Immature natural killer cell (primary cell): ENCODE measurements at places on chromosomes 4 and X.

- no peak for DNase-seq
Measured at GRCh38 chrX:24357106-24357505, 3.3 kb upstream of the SUPT20HL1 start.

- no peak for DNase-seq
Measured at GRCh38 chrX:39826813-39827543, 270.8 kb downstream of the BCOR start.

DNA sequence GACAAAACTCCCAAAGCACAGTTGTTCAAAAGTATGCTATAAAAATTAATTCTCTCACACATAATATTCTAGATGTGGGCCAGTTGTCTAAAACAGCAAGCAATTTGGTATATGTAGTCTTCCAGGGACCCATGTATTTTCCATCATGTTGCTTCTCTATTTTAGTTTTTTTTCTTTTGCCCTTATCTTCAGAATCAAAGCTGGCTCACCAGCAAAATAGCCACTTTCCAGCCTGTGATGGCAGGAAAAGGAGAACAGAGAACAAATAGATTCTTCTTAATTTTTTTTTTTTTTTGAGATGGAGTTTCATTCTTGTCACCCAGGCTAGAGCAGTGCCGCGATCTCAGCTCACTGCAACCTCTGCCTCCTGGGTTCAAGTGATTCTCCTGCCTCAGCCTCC lies 680.8 kb upstream of the TENM3 start:
- no peak for DNase-seq

GRCh38 chr4:183347566-183347965 lies 25.3 kb upstream of the CLDN24 start:
- DNase-seq, result no peak

DNA sequence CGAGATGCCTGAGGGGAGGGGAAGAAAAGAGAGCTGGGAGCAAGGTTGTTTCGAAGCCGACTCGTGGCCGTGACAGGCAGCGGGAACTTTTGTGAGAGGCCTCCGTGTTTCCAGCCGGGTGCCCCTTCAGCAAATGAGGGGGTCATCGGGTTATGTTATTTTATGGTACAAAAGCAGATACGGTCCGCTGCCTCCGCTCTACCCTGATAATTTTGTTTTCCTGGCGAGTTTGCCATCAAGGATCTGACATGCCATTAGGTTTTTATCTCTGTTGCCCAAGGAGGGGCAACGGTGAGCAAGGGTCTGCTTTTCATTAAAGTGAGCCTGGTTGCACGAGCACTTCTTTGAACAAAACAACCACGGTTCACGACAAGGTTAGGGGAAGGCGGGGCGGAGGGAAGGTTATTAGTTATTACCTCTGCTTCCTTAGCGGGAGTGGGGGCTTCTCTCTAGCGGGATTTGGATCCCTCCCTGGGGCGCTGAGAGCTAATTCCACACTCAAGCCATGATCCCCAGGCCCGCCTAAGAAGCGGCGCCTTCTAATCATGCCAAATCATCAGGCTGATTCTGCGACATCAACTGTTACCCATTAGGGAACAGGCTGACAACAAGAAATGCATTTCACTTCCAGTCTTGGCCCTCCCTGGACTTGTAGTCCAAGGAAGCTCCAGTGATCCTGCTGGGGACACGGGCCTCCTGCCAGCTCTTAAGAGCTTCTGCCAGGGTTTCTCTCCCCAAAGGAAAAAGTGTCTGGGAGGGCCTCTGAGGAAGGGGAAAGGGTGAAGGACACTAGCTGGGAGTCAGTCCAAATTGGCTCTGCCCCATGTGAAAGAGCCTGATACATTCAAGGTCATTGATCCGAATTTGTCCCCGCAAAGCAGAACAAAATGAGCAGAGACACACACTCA lies 617.7 kb downstream of the MID1IP1 start:
- no peak for DNase-seq

DNA sequence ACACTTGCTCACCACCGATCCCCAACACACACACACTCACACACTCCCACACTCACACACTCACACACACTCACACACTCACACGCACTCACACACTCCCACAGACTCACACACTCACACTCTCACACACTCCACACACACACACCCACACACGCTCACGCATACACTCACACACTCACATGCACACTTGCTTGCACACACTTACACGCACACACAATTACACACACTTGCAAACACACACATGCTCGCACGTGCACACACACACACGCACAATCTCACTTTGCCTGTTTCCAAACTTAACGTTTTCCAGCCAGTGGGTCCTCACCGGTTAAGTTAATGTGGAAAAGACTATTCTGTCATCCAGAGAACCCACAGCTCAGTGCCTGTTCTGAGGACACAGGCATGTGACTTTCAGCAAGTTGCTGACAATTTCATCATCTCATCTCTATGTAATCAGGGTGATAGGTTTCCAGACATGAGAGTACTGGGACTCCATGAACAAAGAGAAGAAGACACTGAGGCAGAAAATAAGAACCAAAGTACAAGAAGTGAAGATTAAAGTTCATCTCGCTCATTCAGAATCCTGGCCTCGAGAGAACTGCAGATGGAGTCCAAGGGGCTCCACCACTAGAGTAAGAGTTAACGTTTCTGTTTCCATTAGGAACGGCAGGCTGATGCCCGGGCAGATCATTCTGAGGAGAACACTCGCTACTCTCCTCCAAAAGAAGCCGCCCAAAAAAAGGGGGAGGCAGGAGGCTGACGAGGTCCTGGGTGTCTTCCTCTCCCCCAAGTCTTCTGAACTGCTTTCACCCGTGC lies 153.2 kb upstream of the FRG1 start:
- no peak for DNase-seq

DNA sequence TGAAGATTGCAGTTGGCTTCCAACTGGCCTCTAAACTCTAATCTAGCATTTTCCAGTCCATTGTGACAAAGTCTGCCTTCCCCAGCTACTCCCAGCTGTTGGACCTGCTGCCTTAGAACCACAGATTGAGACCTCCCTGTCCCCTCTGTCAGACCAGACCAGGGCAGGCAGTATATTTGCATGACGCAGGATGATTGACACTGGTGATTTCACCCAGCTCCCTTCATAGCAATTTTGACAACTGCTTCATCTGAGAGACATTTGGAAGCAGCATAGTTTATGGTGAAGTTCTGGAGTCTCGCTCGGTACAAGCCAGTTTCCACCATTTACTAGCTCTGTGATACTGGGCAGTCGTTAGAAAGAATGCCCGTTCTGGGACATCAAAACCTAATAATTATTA lies 2.5 kb downstream of the CYP4V2 start:
- DNase-seq, result no peak

DNA sequence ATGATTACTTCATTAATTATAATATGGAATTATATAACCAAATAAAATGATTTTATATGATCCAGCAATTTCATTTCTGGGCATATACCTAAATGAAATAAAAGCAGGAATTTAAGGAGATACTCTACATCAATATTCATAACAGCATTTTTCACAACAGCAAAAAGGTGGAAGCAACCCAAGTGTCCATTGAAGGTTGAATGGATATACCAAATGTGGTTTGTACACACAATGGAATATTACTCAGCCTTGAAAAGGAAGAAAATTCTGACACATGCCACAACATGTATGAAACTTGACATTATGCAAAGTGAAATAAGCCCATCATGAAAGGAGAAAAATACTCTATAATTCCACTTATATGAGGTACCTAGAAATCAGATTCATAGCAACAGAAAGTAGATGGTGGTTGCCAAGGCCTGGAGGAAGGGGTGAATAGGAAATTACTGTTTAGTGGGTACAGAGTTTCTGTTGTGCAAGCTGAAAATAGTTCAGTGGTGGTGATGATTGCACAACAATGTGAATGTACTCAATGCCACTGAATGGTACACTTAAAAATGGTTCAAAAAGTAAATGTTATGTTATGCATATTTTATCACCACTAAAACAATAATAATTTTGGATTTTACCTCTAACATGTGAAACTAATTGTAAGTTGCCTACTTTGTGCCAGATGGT lies 471.5 kb downstream of the SPRY1 start:
- no peak for DNase-seq

- no peak for DNase-seq
Measured at GRCh38 chr4:110032603-110033002, 119.9 kb downstream of the EGF start.

DNA sequence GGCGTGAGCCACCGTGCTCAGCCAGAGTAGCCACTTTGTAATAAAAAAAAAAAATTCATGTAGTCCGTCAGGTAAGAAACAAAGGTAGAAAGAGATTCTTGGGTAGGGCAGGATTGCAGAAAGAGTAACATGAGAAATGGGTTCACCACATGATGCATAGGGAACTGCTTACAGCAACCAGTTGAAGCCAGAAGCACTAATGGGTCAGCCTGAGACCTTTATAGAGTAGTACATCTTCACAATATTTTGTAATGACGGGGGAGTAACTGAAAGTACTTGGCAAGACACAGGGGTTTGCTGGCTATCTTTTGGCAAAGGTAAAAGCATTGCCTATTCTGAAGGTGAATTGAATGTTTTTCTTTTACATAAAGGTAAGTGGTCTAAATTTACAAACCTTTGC lies 29.1 kb downstream of the FAM193A start:
- DNase-seq, result no peak

GRCh38 chrX:128739539-128739938 lies 687.3 kb upstream of the ACTRT1 start:
- DNase-seq, result no peak

DNA sequence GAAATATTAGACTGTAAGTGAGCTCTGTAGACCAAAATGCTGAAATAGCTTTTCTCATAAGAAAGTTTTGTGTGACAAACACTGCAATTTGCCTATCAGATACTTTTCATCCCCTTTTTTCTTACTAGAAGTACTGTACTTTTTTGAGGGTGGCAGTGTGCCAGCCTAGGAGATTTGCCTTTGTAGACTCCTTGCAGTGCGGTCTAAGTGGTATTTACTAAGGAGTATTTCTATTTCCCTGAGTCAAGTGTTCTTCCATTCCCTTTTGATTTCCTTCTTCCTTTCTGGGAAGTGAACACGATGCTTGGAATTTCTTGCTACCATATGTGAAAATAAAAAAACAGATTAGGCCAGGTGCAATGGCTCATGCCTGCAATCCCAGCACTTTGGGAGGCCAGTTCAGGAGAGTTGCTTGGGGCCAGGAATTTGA lies 34.6 kb downstream of the PDLIM5 start:
- no peak for DNase-seq

DNA sequence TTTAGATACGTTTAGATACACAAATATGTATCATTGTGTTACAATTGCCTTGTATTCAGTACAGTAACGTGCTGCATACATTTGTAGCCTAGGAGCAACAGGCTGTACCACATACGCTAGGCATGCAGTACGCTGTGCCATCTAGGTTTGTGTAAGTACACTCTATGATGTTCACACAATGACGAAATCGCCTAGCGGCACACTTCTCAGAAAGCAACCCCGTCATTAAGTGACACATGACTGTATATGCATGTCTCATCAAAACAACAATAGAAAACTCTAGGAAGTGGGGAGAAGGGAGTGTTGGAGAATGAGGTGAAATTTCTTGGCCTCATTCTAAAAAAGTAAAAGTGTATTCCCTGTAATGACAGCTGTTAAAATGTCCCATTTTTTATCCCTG lies 32.7 kb downstream of the CCDC149 start:
- no peak for DNase-seq

DNA sequence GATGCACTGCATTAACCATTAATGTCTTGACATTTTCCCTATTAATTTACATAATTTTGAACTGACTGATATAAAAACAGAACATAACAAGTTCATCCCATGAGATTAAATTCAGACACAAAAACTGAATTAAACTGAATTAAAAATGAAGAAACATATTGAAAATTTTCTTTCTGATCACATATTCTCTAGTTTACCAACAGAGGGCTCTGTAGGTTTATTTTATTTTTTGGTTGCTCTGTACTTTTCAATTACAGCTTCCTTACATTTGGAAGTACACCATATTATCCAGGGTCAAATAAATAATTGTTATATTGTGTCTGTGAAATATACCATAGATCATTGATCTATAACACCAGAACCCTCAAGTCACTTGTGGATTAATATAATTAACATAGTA lies 27.3 kb upstream of the CT83 start:
- no peak for DNase-seq

DNA sequence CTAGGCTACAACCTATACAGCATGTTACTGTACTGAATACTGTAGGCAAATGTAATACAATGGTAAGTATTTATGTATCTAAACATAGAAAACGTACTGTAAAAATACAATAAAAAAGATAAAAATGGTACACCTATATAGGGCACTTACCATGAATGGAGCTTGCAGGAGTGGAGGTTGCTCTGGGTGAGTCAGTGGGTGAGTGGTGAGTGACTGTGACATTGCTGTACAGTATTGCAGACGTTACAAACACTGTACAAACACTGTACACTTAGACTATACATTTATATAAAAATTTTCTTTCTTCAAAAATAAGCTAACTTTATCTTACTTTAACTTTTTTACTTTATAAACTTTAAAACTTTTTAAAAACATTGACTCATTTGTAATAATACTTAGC lies 190.3 kb upstream of the NR3C2 start:
- no peak for DNase-seq

DNA sequence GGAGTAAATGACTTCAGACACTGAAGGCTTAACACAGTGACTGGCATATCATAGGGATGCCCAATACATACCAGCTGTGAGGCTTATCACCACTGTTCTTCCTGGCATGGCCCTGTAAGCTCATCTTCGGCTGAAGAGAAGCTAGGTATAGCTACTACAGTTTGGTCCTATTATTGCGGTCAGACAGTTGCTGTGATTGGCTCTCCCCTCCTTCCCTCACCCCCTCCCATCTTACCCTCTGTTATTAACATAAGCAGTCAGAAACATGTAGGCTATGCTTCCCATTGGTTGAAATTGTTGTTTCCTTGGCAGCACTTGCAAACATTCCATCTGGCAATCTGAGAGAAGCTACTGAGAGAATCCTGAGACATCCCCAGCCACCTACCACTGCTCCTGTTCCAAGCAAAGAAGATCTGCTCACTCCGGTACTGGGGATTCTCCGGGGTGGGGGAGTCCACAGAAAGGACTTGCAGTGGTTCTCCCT lies at the start of gene AKAP14:
AKAP14 (plus strand) TSS at position 51 of the 484 bp plus-strand sequence. CDS start 7,331 bp downstream, outside the sequence.
- no peak for DNase-seq

DNA sequence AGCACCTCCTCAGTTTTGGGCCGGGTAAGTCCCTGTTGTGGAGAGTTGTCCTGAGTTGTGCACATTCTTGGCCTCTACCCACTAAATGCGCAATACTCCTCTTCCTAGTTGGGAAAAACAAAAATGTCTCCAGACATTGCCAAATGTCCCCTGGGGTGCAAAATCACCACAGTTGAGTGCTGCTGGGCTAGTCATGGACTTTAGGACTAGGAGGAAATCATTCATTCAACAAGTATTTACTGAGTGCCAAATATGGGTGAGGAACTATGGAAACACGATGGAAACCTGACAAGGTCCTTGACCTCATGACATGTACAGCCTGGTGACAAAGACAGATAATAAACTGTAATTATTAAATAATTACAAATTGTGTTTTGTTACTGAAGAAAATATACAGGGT lies 71.6 kb downstream of the STX18 start:
- no peak for DNase-seq

- DNase-seq, result no peak
Measured at GRCh38 chr4:82898322-82899243, 2.0 kb upstream of the THAP9 start.
